Fibroblast of the aortic adventitia (primary cell): ENCODE measurements at places on chromosomes 1 and 21. TPM values are rescaled to one million over a fixed set of nuclear protein-coding genes. Genes with fewer than 3 reads are reported as not detected.
A peak's percentile ranks its signal among the peaks of the same experiment; 100 is the strongest.

DNA sequence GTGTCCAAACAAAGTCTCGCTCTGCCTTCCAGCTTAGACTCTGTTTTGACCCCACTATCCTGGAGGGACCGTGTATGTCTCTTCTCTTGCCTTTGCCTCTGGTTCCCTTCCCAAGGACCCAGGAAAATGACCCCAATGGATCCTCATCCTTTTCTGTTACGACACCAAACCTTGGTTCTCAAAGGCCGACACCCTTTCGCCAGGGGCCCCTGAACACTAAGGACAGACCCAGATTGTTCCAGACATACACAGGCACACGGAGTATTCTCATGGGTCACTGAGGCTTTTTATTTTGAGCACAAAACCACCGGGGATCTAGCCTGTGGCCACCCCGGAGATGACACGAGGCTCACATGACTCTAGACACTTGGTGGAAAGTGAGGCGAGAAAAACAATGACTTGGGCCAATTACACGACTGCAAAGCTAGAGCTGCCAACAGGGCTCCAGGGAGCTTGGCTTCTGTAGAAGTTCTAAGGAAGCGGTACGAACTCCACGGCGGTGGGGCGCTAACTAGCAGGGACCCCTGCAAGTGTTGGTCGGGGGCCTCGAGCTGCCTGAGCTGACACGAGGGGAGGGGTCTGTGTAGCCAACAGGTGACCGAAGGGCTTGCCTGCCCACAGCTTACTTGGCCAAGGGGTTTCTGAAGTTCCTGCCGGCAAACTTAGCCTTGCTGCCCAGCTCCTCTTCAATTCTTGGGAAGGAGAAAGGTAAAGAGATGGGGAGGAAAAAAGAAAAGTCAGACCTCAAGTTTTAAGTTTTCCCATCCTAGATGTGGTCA lies 17.6 kb downstream of the ENO1 start:
- no peak for DNase-seq

- peak; percentile 80 for DNase-seq
These were observed 106.7 kb downstream of the HIVEP3 start for GRCh38 chr1:41812051-41812450.

The SH2D5 gene
- total RNA-seq: 1.6 and 3.2 TPM in 2 replicates

- DNase-seq: no peak
These were observed 5.1 kb upstream of the INAVA start for GRCh38 chr1:200889571-200889970.

- no peak for DNase-seq
These were observed 13.5 kb downstream of the TMEM201 start for GRCh38 chr1:9601942-9602793.

The INAVA gene
- not detected in 2 replicates for total RNA-seq

The RAP1GAP gene
- 0.08 and 0.09 TPM in 2 replicates for total RNA-seq

The GTF2B gene
- total RNA-seq: 14.1 and 36.7 TPM in 2 replicates

DNA sequence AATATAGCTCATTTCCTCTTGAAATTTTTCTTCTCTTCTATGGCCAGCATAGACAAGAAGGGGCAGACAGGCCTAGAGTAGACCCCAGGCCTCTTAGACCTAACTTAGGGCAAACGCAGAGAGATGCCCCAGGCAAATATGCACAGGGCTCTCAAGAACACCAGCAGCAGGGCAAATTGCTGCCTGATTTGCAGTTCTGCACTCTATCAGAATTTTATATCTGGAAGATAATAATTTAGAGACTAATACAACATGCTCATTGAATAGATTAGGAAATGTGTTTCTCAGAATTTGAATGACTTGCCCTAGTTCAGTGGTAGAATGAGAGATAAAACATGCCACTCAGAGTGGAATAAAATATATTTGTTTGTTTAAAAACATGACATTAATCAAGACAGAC lies 200.4 kb upstream of the ADGRL2 start:
- DNase-seq: no peak

DNA sequence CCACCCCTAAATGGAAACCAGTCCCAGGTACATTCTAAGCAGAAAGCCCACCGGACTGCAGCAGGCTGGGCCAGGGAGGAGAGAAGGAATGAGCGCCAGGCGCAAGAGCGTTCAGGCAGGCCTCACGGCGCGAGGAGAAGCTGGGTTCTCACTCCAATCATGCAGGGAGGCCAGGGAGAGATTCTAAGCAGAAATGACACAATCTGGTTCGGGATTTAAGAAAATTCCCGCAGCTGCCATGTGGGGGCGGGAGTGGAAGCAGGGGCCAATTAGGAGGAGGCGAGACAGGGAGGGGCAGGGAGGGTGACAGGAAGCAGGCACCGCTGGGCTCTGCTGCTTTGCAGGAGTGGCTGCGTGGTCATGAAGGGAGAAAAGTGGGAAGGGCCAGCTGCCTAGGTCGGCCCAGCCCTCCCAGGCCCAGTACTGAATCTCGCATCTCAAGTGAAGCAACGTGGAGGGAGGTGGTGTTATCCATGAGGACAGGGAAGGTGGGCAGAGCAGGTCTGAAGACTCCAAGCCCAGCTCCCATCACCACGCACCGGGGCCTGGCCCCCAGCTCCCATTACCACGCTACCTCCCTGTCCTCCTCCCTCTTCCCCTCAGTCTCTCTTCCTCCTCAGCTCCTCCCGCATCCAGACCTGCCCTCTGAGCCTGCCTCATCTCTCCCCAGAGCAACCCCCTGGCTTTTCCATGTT lies 11.8 kb downstream of the NPHP4 start:
- DNase-seq: peak; percentile 59

The IQGAP3 gene
- 0.41 and 28.7 TPM in 2 replicates for total RNA-seq

- DNase-seq: no peak
These were observed 185.9 kb downstream of the AK5 start for GRCh38 chr1:77467741-77468140.

DNA sequence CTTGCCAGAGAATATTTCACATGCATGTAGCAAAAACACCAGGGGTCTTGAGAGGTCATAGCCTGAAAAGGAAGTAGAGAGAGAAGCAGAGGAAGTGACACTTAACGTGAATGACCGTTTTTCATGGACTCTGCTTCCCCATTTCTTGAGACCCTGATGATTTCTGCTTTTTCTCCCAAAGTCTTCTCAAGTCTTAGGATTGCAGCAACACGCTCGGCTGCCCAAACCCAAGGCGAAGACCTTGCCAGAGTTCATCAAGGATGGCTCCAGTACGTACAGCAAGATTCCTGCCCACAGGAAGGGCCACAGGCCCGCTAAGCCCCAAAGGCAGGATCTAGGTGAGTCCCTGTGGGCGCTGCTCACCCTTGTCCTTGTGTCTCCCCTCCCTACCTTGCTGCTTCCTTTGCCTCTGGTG lies 12.8 kb downstream of the THEMIS2 start:
- DNase-seq: no peak

The CHI3L1 gene
- total RNA-seq: 3.0 and 5.5 TPM in 2 replicates

GRCh38 chr1:153261281-153262069 lies 2.0 kb downstream of the LORICRIN start:
- DNase-seq: no peak
